HEK293T (cell line): ENCODE measurements at places on chromosomes 11 and 22.

GRCh38 chr22:37920126-37920525 is 14.0 kb downstream of the MICALL1 start:
- no peak for DNase-seq

- no peak for DNase-seq
These were observed 46.6 kb upstream of the CTSC start for GRCh38 chr11:88384004-88384668.

DNA sequence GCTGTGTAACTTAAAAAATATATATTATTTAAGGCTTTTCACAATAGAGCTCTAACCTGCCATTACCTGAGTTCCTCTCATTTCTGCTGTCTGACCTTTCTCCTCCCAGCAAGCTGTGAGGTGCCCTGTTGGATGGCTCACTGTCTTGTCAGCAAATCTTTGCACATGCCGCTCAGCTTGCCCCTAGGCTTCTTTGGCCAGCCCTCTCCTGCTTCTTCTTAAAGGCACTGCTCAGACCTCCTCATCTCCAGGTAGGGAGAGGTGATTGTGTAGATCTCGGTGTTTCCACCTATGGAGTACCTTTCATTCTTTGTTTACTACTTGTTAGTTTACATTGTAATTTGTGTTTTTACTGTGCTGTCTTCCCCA is 96.5 kb downstream of the EXT2 start:
- DNase-seq = no peak

DNA sequence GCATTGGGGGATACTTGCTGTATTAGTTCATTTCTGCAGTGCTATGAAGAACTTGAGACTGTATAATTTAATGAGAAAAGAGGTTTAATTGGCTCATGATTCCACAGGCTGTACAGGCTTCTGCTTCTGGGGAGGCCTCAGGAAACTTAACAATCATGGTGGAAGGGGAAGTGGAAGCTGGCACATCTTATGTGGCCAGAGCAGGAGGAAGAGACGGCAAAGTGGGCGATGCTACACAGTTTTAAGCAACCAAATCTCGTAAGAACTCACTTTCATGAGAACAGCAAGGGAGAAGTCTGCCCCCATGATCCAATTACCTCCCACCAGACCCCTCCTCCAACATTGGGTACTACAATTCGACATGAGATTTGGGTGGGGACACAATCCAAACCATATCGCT is 55.1 kb downstream of the TMPRSS5 start:
- DNase-seq = no peak

GRCh38 chr11:77067861-77068443 is 1.2 kb downstream of the CAPN5 start:
- DNase-seq = no peak

DNA sequence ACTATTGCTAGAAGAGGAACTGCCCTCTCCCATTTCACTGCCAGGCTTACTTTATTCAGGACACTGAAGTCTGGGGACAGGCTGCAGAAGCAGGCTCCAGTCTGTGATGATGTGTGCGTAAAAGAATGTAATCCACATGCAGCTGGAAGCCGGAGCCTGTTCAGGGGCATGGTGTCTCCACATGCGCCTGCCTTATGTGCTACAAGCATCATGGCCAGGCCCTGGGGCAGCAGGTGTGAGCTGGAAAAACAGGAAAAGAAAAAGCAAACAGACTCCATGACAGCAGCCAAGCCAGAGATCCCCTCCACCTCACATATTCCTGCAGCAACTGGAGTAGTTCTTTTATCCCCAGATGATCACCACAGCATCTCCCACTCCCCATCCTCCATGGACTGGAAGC is 33.4 kb downstream of the ARFGAP2 start:
- no peak for DNase-seq

- no peak for DNase-seq
These were observed 28.9 kb downstream of the AP2A2 start for GRCh38 chr11:954392-955153.

DNA sequence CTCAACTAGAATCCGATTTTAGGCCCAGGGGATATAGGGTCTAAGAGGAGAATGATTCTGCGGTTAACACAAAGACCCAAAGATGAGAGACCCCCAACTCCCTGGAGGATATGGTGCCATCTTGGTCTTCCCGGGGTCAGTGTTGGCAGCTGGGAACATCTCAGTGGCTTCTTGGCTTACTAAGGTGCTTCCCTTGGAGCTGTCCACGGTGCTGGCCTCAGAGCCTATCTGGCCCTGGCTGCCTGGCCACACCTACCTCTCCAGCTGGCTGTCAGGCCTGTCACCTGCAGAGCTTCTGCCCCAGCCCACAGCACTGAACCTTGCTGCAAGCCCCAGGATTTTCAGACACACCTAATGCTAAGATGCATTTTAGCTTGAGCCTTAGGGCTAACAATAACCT is 70.7 kb upstream of the THY1 start:
- DNase-seq = no peak

DNA sequence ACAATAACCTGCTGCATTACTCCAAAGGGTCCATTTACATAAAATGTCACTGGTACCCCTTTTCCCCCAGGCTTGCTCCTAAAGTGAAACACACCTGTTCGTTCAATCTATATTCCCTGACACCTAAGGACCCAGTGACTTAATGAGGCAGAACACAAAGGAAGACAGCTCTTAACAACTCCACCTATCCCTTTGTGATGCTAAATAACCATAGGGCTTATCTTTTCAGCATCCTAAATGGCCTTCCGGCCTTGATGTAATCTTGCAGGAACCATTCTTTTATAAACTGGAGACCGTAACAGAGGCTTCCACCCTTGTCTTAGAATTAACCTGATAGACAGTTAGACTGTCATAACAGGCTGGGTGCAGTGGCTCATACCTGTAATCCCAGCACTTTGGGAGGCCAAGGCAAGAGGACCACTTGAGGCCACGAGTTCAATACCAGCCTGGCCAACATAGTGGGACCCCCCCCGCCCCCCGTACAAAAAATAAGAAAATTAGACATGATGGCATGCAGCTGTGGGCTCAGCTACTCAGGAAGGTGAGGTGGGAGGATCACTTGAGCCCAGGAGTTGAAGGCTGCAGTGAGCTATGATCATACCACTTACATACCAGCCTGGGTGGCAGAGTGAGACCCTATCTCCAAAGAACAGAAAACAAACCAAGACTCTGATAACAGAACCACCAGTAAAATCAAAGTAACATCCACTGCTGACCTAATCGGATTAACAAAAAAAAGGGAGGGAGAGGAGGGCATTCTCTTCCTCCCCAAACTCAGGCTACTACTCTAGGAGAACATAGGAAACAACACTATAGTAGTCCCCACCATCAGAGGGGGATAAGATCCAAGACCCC is 5.1 kb downstream of the CHEK2 start:
- DNase-seq = no peak

- no peak for DNase-seq
These were observed 16.4 kb downstream of the PPM1F start for GRCh38 chr22:21936151-21936775.

- DNase-seq = no peak
These were observed 11.2 kb downstream of the OR8D1 start for GRCh38 chr11:124302347-124303125.

- no peak for DNase-seq
These were observed 5.3 kb downstream of the KCNE3 start for GRCh38 chr11:74462009-74462408.

- no peak for DNase-seq
These were observed 2.7 kb upstream of the RAG1 start for GRCh38 chr11:36565031-36565610.

DNA sequence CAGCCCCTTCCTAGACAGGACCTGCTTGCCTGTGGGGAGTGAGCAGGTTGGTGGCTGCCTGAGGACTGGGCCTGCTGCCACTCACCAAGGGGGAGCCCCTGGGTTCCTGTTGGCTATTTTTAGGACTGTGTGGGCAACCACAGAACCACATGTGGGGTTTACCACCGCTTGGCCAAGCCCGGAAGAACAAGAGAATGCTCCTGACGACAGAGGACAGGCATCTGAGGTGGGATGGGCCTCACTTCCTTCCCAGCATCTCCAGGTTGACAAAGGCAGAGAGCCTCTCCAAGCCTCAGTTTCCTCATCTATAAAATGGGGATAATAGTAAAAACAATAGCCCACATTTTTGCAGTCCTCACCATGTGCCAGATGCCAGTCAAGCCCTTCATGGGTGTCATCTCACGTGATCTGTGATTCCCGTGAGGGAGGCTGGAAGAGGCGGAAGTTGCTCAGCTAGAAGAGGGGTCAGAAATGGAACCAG is 43.6 kb downstream of the LRRC32 start:
- no peak for DNase-seq

DNA sequence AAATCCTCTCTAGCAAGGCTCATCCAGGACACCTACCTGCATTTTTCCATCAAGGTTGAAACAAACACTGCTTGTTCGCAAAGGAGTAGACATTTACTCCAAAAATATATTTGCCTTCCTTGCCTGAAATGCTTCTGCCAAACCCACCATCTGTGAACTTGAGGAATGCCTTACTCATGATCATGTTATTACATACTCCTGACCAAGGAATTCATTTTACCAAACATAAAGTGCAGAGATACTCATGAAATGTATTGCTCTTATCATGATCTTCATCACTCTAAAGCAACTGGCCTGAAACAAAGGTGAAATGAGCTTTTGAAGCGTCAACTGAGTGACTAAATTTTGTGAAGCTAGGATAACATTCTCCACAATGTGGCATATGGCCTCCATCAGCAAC is 243.1 kb upstream of the CCDC179 start:
- DNase-seq = no peak

DNA sequence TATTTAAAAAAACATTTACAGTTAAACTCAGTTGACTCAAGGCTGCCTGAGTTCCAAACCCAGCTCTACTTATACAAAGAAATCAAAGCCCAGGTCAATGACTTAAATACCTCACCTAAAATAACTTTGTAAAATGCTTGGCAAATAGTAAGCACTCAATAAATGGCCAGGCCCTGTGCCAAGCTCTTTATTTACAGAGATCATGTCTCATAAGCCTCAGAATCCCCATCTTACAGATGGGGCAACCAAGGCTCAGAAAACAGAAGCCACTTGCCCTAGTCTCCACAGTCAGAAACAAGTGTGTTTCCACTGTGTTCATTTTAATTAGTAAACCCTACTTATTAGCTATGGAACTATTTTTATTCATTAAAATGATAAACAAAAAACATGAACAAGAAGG is 30.5 kb upstream of the TTC28 start:
- no peak for DNase-seq
